ENCODE measurements at places on chromosomes 2 and 18.

- DNase-seq = no peak
These were observed 25.0 kb upstream of the KDM3A start for GRCh38 chr2:86416146-86416545.

GRCh38 chr2:20185176-20186022, 39.5 kb downstream of the SDC1 start:
- DNase-seq = peak; percentile 97

GRCh38 chr2:239118675-239119211, 270.9 kb downstream of the TWIST2 start:
- no peak for DNase-seq

- DNase-seq = no peak
These were observed 300.8 kb downstream of the BCL11A start for GRCh38 chr2:60252581-60253150.

DNA sequence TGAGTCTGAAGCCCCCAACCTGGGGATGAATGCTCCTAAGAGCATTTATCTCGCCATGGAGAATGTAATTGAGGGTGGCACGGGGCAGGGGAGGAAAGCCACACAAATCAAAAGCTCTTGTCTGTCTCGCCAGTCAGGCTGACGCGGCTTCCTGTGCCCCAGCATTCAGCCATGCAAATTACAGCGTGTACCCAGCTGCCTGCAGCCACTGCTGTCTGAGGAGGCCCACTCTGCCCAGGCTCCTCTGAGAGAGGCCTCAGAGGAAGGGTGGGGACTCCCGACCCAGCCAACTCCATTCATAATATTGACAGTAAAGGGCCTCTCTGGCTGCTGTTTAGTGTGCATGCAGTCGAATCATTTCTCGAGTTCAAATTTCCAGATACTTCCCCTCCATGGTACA, 22.0 kb downstream of the SMAD7 start:
- peak; percentile 48 for DNase-seq

GRCh38 chr2:241459520-241459919, 48.9 kb downstream of the STK25 start:
- DNase-seq = no peak

GRCh38 chr2:129812071-129812470, 167.4 kb upstream of the RAB6C start:
- DNase-seq = no peak

GRCh38 chr18:22408059-22408458, 9.7 kb downstream of the CTAGE1 start:
- DNase-seq = no peak

- DNase-seq = peak; percentile 51
These were observed 380.6 kb upstream of the TCF4 start for GRCh38 chr18:55968550-55968949.

- no peak for DNase-seq
These were observed 436.9 kb downstream of the SLC4A3 start for GRCh38 chr2:220064111-220065030.

DNA sequence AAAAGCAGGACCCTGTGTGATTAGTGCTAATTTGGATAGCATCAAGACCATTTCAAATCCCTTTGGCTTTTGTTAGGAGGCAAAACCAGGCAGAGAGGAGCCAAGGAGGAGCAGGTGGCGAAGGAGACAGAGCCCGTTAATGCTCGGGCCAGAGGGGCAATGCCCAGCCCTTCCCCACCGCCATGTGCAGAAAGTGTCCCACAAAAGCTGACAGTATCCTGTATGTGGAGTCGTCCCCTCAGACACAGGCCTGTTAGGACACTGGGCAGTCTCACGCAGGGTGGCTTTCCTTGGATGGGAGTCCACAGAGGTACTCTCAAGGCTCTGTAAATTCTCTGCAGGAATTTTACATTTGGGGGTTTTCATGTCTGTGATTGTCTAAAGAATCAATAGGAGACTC, 44.8 kb upstream of the TFCP2L1 start:
- DNase-seq = no peak

- DNase-seq = no peak
These were observed 196.8 kb upstream of the CYRIA start for GRCh38 chr2:16862471-16862870.

DNA sequence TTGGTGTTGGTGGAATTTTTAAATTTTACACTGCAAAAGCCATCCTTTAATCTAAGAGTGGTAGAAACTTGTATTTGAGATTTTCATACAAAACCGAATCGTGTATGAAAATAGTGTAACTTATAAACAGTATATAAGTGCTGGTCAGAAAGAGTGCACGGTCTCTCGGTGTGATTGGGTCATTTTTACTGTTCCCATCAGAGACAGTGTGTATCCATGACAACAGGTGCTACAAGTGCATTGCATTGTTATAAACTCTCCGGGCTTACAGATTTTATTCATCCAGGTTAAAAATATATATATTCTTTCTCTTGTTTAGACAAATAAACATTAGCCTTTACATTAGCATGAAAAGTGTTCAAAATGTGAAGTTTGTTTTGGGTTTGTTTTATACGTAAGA, 721.9 kb downstream of the METTL4 start:
- DNase-seq = no peak

GRCh38 chr2:215660687-215661086, 224.8 kb upstream of the FN1 start:
- peak; percentile 86 for DNase-seq

GRCh38 chr2:236828820-236829219, 256.9 kb upstream of the COPS8 start:
- no peak for DNase-seq

- no peak for DNase-seq
These were observed 250.7 kb upstream of the SALL3 start for GRCh38 chr18:78728784-78729467.

GRCh38 chr18:23542461-23542860, 39.1 kb downstream of the RMC1 start:
- DNase-seq = no peak

DNA sequence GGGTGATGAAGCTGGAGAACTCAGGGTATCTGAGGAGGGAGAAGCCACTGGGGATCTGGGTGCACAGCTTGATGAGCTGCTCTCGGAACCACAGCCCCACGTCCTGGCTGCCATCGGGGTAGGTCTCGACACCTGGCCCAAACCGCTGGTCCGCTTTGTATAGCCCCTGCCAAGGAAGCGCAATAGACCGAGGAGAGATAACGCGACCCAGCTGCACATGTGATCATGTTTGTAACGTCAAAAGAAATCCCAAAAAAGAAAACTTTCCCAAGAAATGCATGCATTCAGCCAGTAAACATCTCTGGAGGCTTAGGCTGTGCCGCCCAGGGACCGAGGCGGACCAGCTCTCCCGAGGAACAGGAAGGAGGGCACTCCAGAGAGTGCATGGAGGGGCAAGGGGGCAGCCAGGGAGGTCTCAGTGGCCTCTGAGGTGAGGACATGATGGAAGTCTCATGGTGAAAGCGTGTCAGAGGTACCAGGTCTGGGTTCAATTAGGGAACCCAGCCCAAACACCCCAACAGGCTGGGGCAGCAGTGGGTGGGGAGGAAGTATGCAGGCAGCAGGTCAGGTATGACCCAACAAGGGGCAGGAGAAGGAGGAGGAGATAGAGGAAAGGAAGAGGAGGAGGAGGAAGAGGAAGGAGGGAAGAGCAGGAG, 28.3 kb downstream of the ANKMY1 start:
- no peak for DNase-seq

- no peak for DNase-seq
These were observed 46.2 kb upstream of the DYNC2LI1 start for GRCh38 chr2:43727634-43728014.

- no peak for DNase-seq
These were observed 192.4 kb upstream of the LRP1B start for GRCh38 chr2:142323206-142323605.

- no peak for DNase-seq
These were observed 104.9 kb downstream of the RPRM start for GRCh38 chr2:153373510-153374279.

- DNase-seq = peak; percentile 97
These were observed 83.3 kb upstream of the CD28 start for GRCh38 chr2:203623096-203623495.

- no peak for DNase-seq
These were observed 191.3 kb downstream of the RPRM start for GRCh38 chr2:153287109-153287801.
